ENCODE measurements at places on chromosomes 4 and X. TPM values are rescaled to one million over a fixed set of nuclear protein-coding genes. Genes with fewer than 3 reads are reported as not detected.

DNA sequence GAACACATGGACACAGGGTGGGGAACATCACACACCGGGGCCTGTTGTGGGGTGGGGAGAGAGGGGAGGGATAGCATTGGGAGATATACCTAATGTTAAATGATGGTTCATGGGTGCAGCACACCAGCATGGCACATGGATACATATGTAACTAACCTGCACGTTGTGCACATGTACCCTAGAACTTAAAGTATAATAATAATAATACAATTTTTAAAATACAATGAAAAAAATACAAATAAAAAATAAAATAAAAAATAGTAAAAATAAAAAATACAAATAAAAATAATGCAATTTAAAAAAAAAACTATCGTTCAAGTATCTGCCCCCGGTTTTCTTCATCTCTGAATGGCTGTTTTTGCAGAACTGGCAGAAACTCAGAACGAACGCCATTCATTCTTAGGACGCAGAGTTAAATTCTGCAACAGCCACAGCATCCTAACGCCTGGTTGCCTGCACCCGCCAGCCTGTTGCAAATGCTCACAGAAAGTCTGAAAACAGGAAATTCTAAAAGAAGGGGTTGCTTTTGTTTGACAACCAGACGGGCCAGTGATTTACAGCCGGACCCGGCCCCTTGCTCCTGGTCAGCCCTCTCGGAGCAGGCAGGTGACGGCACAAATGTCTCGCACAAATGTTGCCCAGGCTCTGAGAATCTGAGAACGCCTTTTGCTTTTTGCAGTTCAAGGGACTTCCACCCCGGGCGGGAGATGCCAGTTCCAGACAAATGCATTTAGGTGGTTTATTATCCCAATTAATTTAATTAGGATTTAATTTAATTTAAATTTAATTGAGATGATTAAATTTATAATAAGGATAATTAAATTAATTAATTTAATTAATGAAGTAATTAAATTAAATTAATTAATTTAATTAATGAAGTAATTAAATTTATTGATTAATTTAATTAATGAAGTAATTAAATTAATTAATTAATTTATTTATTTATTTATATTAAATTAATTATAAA, 47.8 kb downstream of the CRLF2 start:
- no peak for DNase-seq

- DNase-seq: no peak
Observed at GRCh38 chr4:7902826-7903225, 36.8 kb downstream of the AFAP1 start.

DNA sequence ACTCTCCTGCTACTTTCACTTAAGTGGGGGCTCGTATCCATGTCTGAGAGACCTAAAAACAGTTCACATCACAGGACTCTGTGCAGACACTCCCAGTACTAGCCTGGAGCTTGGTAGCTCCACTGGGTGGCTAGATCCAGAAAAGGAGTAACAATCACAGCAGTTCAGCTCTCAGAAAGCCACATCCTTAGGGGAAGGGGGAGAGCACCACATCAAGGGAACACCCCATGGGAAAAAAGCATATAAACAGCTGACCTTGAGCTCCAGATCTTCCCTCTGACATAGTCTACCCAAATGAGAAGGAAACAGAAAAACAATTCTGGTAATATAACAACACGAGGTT, 175.8 kb downstream of the FAM13A start:
- DNase-seq: no peak

DNA sequence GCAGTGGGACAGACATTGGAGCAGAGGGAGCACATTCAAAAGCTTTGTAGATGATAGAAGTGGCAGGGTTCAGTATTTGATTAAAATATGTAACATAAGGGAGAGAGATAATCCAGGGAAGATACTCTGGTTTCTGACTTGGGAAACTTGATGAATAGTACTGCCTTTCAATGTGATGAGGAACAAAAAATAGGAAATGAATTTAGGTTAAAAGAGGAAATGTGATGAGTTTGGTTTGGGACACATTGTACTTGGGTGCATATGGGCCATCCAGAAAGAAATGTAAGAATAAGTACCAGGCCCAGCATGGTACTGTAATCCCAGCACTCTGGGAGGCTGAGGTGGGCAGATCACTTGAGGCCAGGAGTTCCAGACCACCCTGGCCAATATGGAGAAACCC, 20.9 kb upstream of the NDNF start:
- no peak for DNase-seq

DNA sequence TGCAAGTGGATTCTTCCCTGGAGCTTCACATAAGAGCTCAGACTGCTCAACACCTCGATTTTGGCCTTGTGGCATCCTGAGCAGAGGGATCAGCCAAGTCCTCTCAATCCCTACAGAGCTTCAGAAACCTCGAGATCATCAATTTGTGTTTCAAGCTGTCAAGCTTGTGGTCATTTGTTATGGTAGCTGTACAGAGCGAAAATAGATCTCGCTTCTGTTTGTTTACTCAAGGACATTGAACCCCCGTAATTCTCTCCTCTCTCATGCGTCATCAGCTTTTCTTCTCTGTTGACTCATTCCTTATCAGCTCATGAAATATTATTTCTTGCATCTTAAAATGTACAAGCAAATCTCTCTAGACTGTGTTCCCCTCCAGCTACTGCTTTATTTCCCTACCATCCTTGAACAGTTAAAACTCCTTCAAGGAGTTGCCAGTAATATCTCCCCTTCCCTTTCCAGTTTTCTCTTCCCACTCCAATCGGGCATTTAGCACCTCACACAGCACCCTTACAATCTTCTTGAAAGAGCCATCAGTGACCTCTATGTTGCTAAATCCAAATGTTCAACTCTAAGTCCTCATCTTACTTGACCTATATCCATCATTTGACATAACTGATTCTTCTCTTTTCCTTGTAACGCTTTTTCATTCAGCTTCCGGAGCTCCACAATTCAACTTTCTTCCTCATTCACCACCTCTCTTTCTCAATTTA, 106.2 kb upstream of the FAT1 start:
- no peak for DNase-seq

DNA sequence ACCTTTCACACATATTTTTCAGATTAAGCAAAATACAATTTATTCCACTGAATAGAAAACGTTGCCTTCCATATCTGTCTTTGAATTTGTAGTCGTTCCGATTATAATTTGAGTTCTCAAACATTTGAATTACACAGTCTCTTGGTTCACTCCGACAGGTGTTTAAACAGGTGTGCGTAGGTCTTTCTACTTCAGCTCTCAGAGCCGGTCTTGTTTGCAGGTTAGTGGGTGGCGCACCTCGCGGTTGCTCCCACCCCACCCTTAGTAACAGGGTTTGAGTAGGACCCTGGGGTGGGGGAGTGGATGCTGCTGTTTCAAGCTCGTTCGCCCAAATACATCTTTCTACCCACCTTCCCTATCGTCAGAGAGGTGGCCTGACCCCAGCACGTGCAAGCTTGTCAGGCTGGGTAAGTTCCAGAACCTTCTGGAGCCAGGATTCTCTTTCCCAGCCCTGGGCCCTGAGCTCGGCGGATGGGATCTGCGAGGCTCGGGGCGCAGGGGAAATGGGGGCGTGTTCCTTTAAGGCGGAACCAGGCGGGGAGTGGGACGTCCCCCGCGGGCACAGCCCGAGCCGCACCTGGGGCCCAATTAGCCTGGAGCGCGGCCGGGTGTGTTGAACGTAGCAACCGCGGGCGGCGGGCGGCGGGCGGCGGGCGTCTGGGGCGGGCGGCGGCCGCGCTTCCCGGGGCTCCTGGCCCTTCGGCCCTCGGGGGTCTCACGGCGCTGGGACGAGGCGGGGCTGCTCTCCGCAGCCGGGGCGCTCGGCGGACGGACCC, at the start of gene FAM149A:
Gene FAM149A, plus strand, starts transcription at position 591 of the 776 bp plus-strand sequence.
- DNase-seq: peak; percentile 3

- DNase-seq: no peak
Observed at GRCh38 chrX:154827194-154828015, 7.1 kb downstream of the SMIM9 start.

- DNase-seq: peak; percentile 23
Observed at GRCh38 chr4:60605646-60606354, 594.3 kb upstream of the ADGRL3 start.

GRCh38 chrX:134880866-134881265, 109.9 kb upstream of the SMIM10 start:
- DNase-seq: no peak

- no peak for DNase-seq
Observed at GRCh38 chr4:81146466-81146865, 68.6 kb downstream of the PRKG2 start.

GRCh38 chr4:38306482-38307071, 346.4 kb downstream of the PTTG2 start:
- no peak for DNase-seq

DNA sequence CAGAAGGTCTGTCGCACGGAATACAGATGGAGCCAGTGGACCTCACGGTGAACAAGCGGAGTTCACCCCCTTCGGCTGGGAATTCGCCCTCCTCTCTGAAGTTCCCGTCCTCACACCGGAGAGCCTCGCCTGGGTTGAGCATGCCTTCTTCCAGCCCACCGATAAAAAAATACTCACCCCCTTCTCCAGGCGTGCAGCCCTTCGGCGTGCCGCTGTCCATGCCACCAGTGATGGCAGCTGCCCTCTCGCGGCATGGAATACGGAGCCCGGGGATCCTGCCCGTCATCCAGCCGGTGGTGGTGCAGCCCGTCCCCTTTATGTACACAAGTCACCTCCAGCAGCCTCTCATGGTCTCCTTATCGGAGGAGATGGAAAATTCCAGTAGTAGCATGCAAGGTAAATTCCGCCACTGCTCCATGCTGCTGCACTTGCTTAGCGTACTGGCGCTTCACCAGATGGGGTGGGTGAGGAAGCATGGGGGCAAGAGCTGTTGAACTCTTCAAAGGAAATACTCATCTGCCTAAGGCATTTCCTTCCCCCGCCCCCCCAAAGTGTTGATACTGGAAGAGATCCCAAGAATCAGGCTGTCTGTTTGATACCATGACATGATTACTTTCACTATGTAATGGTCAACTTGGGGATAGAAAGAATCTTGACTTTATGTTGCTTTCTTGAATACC, 24.8 kb downstream of the KLF3 start:
- DNase-seq: no peak

DNA sequence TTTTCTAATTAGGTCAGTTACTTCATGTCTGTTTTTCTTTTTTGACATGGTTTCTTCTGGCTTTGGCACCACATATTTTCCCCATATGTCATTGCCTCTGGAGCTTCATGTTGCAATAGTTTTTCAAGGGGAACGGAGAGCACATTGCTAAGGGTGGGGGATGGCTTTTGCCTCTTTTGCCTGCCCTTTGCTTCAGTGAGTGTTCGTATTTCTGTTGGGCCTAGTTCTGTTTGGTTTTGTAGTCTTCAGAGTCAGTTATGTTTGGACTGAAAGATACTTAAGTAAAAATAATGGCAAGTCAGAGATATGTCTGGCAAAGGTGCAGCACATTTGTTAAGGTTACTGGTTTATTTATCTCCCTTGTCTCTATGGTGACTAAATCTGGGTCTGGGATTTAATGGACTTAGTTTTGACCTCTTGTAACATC, 29.1 kb downstream of the FHL1 start:
- DNase-seq: peak; percentile 39

GRCh38 chr4:169068423-169068822, 58.4 kb upstream of the CBR4 start:
- no peak for DNase-seq

DNA sequence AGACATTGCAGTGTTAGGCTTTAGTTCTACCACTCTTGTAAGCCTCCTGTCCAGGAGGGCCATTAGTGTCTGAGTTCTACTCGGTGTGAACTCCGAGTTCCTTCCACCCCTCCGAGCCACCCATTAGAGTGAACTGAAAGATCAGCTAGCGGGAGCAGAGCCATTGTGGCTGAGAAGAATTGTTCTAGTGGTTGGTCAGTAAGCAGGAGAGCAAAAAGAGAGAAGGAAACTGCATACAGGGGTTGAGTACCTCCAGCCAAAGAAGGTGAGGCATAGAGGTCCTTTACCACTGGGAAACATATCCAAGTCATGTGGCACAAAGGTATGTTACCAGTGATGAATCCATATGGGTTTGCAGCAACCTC, 96.9 kb downstream of the CPE start:
- DNase-seq: no peak

GRCh38 chrX:81957900-81958545, 756.1 kb downstream of the SH3BGRL start:
- DNase-seq: peak; percentile 1

DNA sequence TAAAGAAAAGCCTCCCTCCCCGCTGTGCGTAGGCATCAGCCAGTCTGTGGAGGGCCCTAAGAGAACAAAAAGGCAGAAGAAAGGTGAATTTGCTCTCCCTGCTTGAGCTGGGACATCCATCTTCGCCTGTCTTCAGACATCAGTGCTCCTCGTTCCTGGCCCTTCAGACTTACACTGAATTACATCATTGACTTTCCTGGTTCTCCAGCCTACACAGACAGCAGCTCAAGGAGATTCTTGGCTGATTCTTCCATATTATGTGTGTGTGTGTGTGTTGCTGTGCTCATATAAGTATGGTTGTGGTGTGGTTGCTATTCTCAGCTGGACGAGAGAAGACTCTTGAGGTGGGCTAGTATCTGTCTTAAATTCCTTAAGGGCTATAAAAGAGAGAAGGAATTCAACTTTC, 35.5 kb upstream of the CD99L2 start:
- no peak for DNase-seq

DNA sequence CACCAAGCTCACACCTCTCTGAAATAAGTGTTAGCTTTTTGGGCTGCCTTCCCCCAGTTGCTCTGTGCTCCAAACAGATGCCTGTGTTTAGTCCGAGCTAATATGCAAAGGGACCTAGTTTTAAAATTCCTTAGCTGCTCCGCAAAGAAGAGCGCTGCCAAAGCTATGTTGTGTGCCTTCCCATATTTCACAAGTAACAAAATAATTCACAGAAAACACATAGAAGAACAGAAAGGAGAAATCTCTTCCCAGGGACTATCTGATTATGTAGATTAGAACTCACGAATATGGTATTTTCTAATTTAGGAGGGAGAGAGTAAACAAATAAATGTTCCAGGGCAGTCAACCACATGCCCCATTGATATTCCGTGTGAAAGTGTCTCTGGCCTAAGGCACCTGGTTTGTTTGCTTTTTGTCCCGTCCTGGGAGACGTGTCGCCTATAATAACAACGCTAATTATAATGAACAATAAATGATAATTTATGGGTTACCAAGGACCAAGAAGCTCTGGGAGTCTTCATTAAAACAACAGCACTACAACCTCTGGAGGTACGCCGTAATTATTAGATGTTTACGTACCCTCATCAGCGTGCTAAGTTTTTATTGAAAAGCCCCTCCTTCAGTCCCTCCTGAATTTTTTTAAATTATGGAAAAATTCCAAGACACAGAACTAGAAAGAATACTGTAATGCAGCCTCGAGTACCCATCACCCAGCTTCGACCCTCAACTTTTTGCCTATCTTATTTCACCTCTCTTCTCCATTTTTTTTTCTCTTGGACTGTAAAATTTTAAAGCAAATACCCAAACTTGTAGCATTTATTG, 1.2 kb upstream of the CCNG2 start:
- DNase-seq: no peak

Gene FAM9A
- not detected for total RNA-seq

Gene ADRA2C
- total RNA-seq: not detected

Gene EFNB1
- 166 TPM for total RNA-seq

Gene DNAJB14
- total RNA-seq: 50.0 TPM

Gene RAB9B
- total RNA-seq: 4.5 TPM

Gene PRKG2
- 11.0 TPM for total RNA-seq

Gene LDB2
- total RNA-seq: not detected

Gene CXCR3
- total RNA-seq: not detected

Gene TLR1
- total RNA-seq: 0.49 TPM

Gene TSPAN6
- total RNA-seq: 15.6 TPM

Gene ATP8A1
- not detected for total RNA-seq
